CD4-positive, alpha-beta T cell treated with Interleukin-4 for 4 hours (primary cell): ENCODE measurements at places on chromosomes 12 and 14.
A peak's percentile ranks its signal among the peaks of the same experiment; 100 is the strongest.

DNA sequence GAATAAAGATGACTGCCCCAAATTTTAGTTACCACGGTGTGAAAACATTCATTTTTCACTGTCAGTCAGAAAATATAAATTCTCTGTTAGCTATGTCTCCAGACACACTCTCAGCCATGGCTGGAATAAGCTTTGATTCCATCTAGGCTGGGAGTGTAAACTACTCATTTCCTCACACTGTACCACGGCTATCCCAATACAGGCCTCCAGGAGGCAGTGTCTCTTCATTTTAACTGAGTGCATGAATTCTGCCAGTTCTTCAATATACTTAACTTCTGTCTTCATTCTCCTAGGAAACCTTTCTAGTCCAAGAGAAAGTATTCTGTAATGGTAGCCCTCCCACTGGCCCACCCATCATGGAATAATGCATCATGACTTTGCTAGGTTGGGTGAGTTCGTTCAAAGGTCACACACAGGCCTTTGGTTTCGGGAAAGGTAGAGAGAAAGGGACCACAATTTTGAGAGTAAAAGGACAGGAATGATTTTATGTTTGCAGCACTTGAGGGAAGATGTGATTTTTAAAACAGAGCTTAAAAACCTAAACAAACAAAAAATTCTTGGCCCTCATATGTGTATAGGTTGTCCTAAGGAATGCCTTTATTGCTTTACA is 381.1 kb downstream of the SEC23A start:
- peak; percentile 27 for DNase-seq

- no peak for DNase-seq
Observed at GRCh38 chr12:51533799-51534198, 57.2 kb upstream of the SCN8A start.

- peak; percentile 0 for DNase-seq
Observed at GRCh38 chr12:76183459-76184186, 99.1 kb upstream of the NAP1L1 start.

- no peak for DNase-seq
Observed at GRCh38 chr14:85607651-85608081, 77.7 kb downstream of the FLRT2 start.

DNA sequence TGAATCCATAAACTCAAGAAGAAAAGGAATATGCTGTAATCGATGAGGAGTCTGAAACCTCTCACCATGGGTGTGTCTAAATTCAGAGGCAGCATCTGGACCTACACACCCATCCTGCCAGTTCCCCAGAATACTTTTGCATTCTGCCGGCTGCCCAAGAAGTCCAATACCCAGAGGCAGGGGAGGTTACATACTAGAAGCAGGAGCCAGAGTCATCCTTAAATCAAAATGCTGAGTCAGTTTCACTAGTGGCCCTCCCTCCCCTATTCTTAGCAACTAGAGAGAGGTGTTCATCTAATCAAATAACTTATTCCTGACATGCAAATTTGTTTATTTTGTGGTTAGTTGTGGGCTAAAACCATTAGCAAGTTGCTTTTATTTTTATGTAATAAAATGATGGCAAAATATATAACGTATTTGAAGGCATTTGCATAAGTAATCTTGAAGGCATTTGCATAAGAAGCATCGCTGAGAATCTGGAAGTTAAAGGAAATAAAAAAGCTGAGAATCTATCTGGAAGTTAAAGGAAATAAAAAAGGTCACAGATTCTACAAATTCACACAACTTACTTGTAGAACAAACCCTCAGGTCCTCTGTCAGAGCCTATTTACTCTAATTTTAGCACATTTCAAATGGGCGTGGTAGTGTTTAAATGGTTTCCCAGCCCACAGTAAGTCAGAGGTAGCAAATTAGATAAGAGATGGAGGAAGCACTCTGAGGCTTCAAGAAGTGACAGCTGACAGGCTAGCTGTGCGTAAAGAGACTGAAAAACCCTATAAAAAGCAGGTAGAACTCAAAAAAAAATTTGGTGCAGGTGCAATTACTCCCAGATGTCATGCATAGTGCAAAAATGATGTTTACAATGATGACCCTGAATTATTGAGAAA is 7.8 kb downstream of the BHLHE41 start:
- DNase-seq, result no peak
